ENCODE measurements at places on chromosomes 5 and 9. TPM values are rescaled to one million over a fixed set of nuclear protein-coding genes. Genes with fewer than 3 reads are reported as not detected.

POU5F2 gene
- 2.3 TPM for total RNA-seq

LHFPL2 gene
- 53.6 TPM for total RNA-seq

CDC20B gene
- total RNA-seq: not detected

PCDHB12 gene
- 4.4 TPM for total RNA-seq

DMRT1 gene
- not detected for total RNA-seq

SLC25A2 gene
- total RNA-seq: not detected

NRARP gene
- total RNA-seq: 14.6 TPM

NDST1 gene
- 32.9 TPM for total RNA-seq

TAS2R1 gene
- total RNA-seq: not detected

BHMT2 gene
- 0.45 TPM for total RNA-seq

PCDHAC1 gene
- not detected for total RNA-seq

FGF10 gene
- 31.2 TPM for total RNA-seq

FOXD4L5 gene
- not detected for total RNA-seq

OBP2B gene
- total RNA-seq: not detected

TCOF1 gene
- total RNA-seq: 36.5 TPM

C9 gene
- total RNA-seq: not detected

PHF24 gene
- total RNA-seq: not detected

GBGT1 gene
- total RNA-seq: 24.5 TPM

TGFBR1 gene
- 34.4 TPM for total RNA-seq

TGFBI gene
- 180 TPM for total RNA-seq

MCC gene
- total RNA-seq: 17.9 TPM

INSL6 gene
- total RNA-seq: not detected

EGR1 gene
- total RNA-seq: 48.1 TPM

CAVIN4 gene
- not detected for total RNA-seq

ZBED3 gene
- total RNA-seq: 16.5 TPM

ANXA6 gene
- 175 TPM for total RNA-seq

OCLN gene
- 32.6 TPM for total RNA-seq

GABRA1 gene
- total RNA-seq: not detected

IL13 gene
- 0.55 TPM for total RNA-seq

Measured in stomach (tissue), 19 donors.